Esophagus muscularis mucosa (tissue), 4 donors: ENCODE measurements at places on chromosomes 12 and 14. TPM values are rescaled to one million over a fixed set of nuclear protein-coding genes. Genes with fewer than 3 reads are reported as not detected.

DNA sequence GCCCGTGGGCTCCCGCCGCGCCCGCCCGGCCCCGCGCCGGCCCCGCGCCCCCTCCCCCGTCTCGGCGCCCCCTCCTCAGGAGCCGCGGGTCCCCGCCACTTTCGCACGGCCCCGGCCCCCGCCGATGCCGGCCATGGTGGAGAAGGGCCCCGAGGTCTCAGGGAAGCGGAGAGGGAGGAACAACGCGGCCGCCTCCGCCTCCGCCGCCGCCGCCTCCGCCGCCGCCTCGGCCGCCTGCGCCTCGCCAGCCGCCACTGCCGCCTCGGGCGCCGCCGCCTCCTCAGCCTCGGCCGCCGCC lies 263 bp downstream of the RCOR1 start:
- DNase-seq: no peak

- no peak for DNase-seq
Observed at GRCh38 chr12:124506145-124506831, 61.1 kb downstream of the NCOR2 start.

- DNase-seq: no peak
Observed at GRCh38 chr12:113453330-113453729, 18.3 kb downstream of the LHX5 start.

- no peak for DNase-seq
Observed at GRCh38 chr12:28258998-28259397, 68.7 kb downstream of the CCDC91 start.

GRCh38 chr12:2386566-2386965 lies 333.8 kb downstream of the CACNA1C start:
- DNase-seq: no peak

DNA sequence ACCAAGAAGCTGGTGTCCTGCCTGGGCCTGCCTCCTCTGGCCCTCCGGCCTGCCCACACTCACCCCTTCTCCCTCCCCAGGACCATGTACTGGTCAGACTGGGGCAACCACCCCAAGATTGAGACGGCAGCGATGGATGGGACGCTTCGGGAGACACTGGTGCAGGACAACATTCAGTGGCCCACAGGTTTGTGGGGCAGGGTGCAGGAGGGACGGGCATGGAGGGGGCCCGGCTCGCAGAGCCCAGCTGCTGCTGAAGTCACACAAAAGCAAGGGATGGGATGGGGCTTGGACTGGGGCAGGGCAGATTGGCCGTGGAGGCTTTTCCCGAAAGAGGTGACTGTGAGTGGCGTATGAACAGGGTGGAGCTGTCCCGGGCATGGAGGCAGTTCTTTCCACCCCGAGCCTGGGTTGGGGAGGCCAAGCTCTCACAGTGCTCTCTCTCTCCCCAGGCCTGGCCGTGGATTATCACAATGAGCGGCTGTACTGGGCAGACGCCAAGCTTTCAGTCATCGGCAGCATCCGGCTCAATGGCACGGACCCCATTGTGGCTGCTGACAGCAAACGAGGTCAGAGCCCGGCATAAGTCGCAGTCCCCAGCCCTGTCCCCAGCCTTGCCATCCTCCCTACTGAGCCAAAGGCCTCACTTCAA lies 7.8 kb upstream of the NXPH4 start:
- DNase-seq: no peak

DNA sequence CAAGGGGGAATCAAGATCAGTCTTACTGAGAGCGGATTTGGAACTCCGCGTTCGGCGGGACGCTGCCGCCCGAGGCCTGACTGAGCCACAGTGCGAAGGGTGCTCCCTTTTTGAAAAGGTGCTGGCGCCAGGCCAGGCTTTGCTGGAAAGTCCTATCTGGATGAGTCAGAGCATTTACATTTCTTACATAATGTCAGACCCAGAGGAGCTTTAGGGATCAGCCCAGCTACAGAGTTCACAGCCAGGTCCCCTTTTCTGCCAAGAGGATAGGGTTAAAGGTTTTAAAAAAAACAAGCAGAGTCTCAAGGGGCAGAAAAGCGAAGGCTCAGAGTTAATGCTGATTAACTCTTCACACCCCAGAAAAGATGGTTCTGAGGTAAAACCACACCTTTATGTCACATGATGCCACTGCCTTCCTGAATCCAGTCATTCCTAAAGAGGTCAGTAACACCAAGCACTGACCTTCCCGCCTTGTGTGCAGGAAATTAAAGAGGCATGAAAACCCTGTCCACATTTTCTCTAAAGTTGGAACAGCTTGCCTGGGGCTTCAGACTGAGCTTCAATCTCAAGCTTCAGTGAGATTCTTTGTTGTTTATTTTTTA lies 11.7 kb upstream of the FBXL14 start:
- DNase-seq: peak; percentile 95

DNA sequence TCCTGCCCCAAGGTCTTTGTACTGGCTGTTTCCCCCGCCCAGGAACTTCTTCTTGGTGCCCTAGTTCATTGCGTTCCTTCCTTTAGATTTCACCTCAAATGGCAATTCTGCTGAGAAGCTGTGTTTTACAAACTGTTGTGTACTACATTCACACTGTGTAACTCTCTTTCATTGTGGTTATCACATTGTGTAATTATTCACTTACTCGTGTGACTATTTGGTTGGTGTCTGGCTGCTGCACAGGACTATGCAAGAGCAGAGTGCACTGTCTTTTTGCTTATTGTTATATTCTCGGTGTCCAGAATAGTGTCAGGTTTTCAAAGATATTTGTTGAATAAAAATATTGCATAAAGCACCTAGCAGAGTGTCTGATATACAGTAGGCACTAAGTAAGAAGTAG lies 177.2 kb upstream of the PRICKLE1 start:
- DNase-seq: peak; percentile 47

- DNase-seq: no peak
Observed at GRCh38 chr12:129964826-129965457, 61.1 kb upstream of the TMEM132D start.

Gene STX2
- 80.8 TPM for total RNA-seq

Gene RNU4-1
- total RNA-seq: under 0.01 TPM

Gene REC8
- 4.6 TPM for total RNA-seq

Gene FZD10
- 0.42 TPM for total RNA-seq

Gene SRRM4
- total RNA-seq: not detected

Gene TMEM132C
- total RNA-seq: 2.9 TPM
